ENCODE measurements at places on chromosomes 12 and 14. TPM values are rescaled to one million over a fixed set of nuclear protein-coding genes. Genes with fewer than 3 reads are reported as not detected.

GRCh38 chr14:49420201-49420600 is 166.0 kb downstream of the RPS29 start:
- no peak for DNase-seq

- no peak for DNase-seq
These were observed 64.5 kb upstream of the DAAM1 start for GRCh38 chr14:59123975-59124374.

- DNase-seq, result no peak
These were observed 144.0 kb downstream of the SEC23A start for GRCh38 chr14:38959021-38959420.

- no peak for DNase-seq
These were observed 123.0 kb downstream of the FSCB start for GRCh38 chr14:44384093-44384492.

- no peak for DNase-seq
These were observed 541.8 kb upstream of the FBXO33 start for GRCh38 chr14:39974036-39974435.

GRCh38 chr12:126899926-126900792 is 1366.8 kb upstream of the TMEM132C start:
- DNase-seq, result no peak

DNA sequence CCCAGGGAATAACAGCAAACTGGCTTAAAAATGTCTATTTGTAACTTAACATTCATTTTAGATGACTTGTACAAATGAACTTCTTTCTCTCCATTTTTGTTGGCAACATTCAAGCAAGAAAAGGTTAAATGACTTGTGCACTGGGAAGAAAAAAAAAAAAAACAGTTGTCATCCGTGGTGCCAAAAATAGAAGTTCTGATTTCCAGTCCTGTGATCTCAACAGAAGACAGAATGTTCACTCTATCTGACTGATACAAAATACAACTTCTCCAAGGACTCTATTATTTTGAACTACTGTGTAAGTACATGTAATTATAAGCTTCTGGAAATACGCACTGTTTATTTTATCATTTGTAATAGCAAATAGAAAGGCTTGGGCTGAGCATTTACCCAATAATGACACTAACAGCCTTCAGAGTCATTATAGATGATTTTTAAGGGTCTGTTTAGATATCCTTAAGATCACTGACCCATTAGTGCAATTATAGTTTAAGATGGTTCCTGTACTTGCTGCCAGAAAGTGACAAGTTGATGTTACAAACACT is 59.9 kb downstream of the LIN7A start:
- no peak for DNase-seq

DNA sequence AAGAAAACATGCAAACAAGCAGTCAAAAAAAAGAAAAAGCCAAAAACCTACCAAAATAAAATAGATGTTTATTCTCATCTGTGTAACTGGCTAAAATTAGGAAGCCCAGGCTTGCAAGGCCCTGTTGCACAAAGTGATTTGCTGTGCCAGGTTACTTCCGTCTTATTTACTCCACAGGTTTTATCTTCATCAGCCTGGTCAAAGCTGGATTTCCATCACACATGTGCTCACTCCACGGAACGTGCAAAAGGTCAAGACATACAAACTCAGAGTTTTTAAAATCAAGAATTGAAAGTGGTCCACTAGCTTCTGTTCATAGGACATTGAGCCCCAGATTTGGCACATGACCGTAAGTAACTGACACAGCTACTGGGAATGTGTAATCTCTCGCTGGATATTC is 14.8 kb downstream of the KCNJ8 start:
- DNase-seq, result no peak

DNA sequence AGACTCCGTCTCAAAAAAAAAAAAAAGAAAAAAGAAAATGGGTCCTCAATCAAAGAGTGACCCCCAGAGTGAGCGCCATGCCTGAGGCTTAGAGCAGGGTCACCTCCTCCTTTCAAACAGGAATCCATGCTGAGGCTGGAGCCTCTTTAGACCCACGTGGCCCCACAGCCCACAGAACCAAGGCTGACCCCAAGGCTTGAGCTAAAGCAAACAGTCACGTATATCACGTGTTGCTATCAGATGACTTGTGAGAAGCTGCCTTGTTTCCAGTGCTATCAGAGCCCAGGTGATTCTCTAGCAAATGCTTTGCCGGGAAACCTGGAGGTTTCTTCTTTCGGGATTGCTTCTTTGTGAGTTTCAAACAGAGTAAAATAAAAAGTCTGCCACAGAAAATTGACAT is 31.7 kb upstream of the DYNC1H1 start:
- no peak for DNase-seq

DNA sequence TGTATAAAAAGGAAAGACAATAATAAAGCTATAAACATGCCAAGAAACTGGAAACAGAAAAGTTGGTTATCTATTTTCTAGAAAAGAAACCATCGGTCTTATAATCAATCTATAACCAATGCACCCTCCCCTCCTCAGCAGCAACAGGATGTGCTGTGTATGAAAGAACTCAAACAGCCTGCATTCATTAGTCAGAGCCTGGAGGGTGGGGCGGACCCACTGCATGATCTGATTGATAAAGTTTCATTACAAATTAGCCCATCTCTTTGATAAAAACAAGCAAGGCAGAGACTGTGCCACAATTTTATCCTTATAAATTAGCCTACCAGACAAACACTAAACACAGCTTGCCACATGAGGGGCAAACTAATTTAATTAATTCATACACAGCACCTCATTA is 448.1 kb downstream of the BCAT1 start:
- DNase-seq, result no peak

DNA sequence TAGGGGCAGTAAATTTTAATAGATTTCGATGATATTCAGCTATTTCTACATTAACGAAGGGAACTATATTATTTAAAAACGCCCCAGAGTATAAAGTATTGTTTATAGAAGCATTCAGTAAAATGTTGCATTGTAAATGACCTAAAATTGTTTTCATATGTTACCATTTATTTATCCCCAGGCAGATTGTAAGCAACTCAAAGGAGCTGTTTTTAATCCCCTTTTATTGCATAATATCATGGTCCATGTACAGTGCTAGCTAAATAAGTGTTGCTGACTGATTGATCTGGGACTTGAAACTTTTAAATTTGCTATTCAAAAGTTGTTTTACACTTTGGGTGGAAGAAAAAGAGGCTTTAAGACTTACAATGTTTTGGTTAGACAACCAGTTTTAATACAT is 199.0 kb upstream of the SLC38A2 start:
- peak; percentile 57 for DNase-seq

DNA sequence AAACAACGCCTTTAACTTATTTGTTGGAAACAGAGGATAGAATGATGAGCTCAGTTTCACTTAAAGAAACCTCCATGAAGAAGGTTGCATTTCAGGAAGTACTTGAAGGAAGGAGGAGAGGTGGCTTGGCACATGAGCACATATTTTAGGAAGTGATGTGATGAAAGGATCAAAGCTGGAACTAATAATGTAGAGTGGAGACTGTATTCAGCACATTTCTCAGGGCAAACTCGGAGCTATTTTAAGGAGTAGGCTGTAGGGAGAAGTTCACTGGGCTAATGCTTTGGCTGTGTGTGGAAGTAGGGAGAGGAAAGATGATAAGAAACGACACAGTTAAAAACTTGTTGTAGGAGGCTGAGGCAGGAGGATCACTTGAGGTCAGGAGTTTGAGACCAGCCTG is 272.8 kb downstream of the AKAP6 start:
- DNase-seq, result peak; percentile 32

DNA sequence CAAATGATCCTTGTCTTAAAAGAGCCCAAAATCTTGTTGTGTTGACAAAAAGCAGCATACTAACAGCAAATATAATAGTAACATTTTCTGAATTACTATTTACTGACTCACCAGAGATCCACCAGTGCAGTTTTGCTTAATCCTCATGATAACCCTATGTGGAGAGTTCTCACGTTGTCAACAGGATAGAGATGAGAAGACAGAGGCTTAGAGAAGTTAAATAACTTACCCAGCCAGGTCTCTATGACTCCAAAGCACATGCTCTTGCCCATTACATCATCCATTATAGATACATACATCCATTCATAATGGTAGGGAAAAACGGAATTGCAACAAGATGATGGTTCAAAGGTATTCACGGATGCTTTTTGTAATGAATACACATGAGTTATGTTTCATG is 111.9 kb downstream of the PAX9 start:
- no peak for DNase-seq

- DNase-seq, result no peak
These were observed 129.0 kb upstream of the HMGA2 start for GRCh38 chr12:65695113-65695865.

GRCh38 chr12:79056775-79057174 is 192.2 kb downstream of the SYT1 start:
- DNase-seq, result no peak

GRCh38 chr14:69860221-69860620 is 19.0 kb upstream of the SMOC1 start:
- DNase-seq, result peak; percentile 16

GRCh38 chr12:7638760-7639555 is 26.8 kb downstream of the APOBEC1 start:
- peak; percentile 84 for DNase-seq

DNA sequence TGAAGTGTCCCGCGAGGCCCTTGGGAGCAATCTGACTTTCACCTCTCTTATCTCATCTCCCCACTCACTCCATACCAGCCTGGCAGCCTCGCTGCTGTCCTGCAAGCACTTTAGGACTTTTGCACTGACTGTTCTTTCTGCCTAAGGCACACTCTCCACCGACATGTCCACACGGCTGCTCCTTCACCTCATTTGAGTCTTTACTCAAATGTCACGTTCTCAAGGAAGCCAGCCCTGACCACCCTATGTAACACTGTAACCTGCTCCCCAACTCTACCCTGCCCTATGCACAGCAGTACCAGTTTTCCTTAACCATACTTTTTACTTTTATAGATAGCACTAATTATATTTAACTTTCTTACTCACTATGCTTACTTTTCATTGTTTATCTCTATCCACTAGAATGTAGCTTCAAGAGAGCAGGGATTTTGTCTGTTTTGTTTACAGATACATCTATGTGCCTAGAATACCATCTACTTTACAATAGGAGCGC is 32.0 kb downstream of the PRKD1 start:
- no peak for DNase-seq

GRCh38 chr12:4899364-4899763 is 10.3 kb upstream of the KCNA1 start:
- DNase-seq, result no peak

The ASIC1 gene
- total RNA-seq, result 4.0 TPM

The SPTB gene
- 32.7 TPM for total RNA-seq

The LRRK2 gene
- total RNA-seq, result 21.2 TPM

The RIN3 gene
- total RNA-seq, result 8.2 TPM

The CIROP gene
- total RNA-seq, result not detected

The NINJ2 gene
- 2.3 TPM for total RNA-seq

The LALBA gene
- not detected for total RNA-seq

The SBNO1 gene
- 16.8 TPM for total RNA-seq

The PTPRB gene
- 13.1 TPM for total RNA-seq

The KLRC3 gene
- total RNA-seq, result 0.30 TPM

The LRRC10 gene
- 0.10 TPM for total RNA-seq

The PPP1R12A gene
- 169 TPM for total RNA-seq

The GPR65 gene
- total RNA-seq, result 1.6 TPM

The KERA gene
- 4.8 TPM for total RNA-seq

The PRH2 gene
- not detected for total RNA-seq
